Heart left ventricle (tissue), 16 donors: ENCODE measurements at places on chromosomes 4 and X. TPM values are rescaled to one million over a fixed set of nuclear protein-coding genes. Genes with fewer than 3 reads are reported as not detected.

The SLIT2 gene
- total RNA-seq = 19.4 TPM

The PDGFC gene
- 17.3 TPM for total RNA-seq

The AKAP4 gene
- not detected for total RNA-seq

The PCSK1N gene
- total RNA-seq = not detected

The IBSP gene
- total RNA-seq = not detected

The SFRP2 gene
- 0.16 TPM for total RNA-seq

The DUSP9 gene
- total RNA-seq = not detected

The MAGEA8 gene
- not detected for total RNA-seq

- no peaks in the 10 kb centered on the region for H3K36me3 ChIP-seq
- no peak for DNase-seq
- no peaks in the 10 kb centered on the region for H3K27me3 ChIP-seq
- peak within 1 kb of the TSS; percentile 30 for H3K4me3 ChIP-seq
- H3K27ac ChIP-seq = no peak within 1 kb of the TSS
- no peaks in the 10 kb centered on the region for H3K4me1 ChIP-seq
Measured at GRCh38 chrX:57286507-57287251, at the start of gene FAAH2. TSS of gene FAAH2 (plus strand) at chrX:57286706. CDS start at chrX:57286826, 120 bp downstream.

GRCh38 chrX:120000490-120001246 lies 57.1 kb upstream of the NKAP start:
- no peak overlapping the region for H3K4me3 ChIP-seq
- peaks cover 58% of the 10 kb centered on the region for H3K27me3 ChIP-seq
- H3K4me1 ChIP-seq = no peaks in the 10 kb centered on the region

DNA sequence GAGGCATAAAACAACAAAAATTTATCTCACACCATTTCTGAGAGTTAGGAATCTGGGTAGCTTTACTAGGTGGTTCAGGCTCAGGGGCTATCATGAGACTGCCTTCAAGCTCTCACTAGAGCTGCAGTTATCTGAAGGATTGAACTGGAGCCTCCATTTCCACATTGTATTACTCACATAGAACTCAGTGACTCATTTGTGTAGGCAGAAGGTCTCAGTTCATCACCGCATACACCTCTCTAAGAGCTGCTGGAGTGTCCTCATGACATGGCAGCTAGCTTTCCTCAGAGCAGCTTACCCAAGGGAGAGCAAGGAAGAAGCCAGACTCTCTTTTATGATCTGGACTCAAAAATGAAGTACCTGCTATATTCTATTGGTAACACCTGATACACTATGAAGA lies 389.2 kb downstream of the IQCM start:
- H3K4me1 ChIP-seq = no peaks in the 10 kb centered on the region
- no peak for DNase-seq
- no peak overlapping the region for H3K27ac ChIP-seq
- H3K4me3 ChIP-seq = no peak overlapping the region
- H3K27me3 ChIP-seq = no peaks in the 10 kb centered on the region

GRCh38 chr4:84596826-84597225 lies 13.9 kb downstream of the CDS1 start:
- no peak overlapping the region for H3K4me3 ChIP-seq
- H3K4me1 ChIP-seq = no peaks in the 10 kb centered on the region
- H3K27me3 ChIP-seq = no peaks in the 10 kb centered on the region
- no peak overlapping the region for H3K27ac ChIP-seq

DNA sequence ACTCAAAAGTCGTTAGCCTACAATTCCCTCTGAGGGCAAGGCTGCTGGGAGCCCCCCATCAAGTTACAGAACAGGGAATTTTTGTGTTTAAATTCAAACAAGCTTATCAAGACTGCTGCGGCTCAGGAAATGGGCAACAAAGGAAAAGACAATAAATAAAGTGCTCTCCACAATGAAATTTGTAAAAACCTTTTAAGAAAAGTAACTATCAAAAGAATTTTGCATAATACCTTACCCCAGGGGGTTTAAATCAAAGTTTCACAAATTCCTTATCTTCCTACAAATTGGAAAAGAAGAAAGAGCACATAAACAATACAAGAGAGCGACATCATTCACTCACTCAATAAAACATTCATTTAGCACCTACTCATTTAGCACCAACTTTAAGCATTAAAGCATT lies 97.9 kb upstream of the CCDC160 start:
- H3K4me3 ChIP-seq = no peak overlapping the region
- no peak overlapping the region for H3K27ac ChIP-seq
- DNase-seq = no peak
- H3K27me3 ChIP-seq = peaks cover 4% of the 10 kb centered on the region
- H3K4me1 ChIP-seq = no peaks in the 10 kb centered on the region

DNA sequence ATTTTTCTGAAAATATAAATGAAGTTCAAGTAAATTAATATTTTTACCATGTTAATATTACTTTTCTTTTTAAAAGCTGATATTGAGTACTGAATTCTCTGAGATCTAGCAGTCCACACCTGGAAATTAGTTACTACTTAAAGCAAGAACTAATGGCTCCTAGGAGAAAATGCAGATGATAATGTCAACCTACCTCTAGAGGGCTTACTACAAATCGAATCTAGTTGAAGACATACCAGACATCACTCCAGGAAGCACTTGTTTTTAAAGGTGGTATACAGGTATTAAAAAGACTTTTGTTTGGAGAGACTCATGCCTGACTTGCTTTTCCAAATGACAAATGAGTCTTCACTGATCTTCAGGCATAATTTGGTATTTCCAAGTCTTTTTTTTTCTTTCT lies 516.4 kb upstream of the BOD1L1 start:
- H3K36me3 ChIP-seq = no peaks in the 10 kb centered on the region
- no peak for DNase-seq
- no peaks in the 10 kb centered on the region for H3K4me1 ChIP-seq
- H3K4me3 ChIP-seq = no peak overlapping the region
- H3K27me3 ChIP-seq = no peaks in the 10 kb centered on the region
- no peak overlapping the region for H3K27ac ChIP-seq

- H3K36me3 ChIP-seq = peaks cover 10% of the 10 kb centered on the region
- no peak overlapping the region for H3K4me3 ChIP-seq
- H3K4me1 ChIP-seq = no peaks in the 10 kb centered on the region
- no peaks in the 10 kb centered on the region for H3K27me3 ChIP-seq
- DNase-seq = no peak
Measured at GRCh38 chr4:185179488-185179887, 24.3 kb downstream of the CFAP97 start.

DNA sequence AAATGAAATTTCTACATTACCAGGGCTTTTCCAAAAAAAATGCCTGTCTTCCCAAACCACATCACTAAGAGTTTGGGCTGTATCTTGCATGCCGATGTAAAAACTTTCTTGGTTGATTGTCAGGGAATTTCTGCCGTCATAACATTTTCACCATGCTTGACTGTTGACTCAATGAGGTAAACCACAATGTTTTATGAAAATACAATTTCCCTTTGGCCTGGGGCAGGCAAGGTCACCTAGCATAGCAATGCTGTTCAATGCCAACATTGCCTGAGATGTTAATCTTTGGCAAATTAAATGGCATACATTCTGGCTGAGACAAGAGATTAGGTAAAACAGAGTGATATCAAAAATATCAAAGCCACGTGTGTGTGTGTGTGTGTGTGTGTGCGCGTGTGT lies 137.1 kb upstream of the TBL1X start:
- no peak for DNase-seq
- H3K27me3 ChIP-seq = peaks cover 17% of the 10 kb centered on the region
- H3K4me1 ChIP-seq = no peaks in the 10 kb centered on the region
- H3K36me3 ChIP-seq = no peaks in the 10 kb centered on the region
- H3K4me3 ChIP-seq = no peak overlapping the region
- no peak overlapping the region for H3K27ac ChIP-seq

GRCh38 chr4:13656569-13657405 lies 29.3 kb upstream of the BOD1L1 start:
- no peaks in the 10 kb centered on the region for H3K27me3 ChIP-seq
- H3K36me3 ChIP-seq = no peaks in the 10 kb centered on the region
- H3K4me3 ChIP-seq = peak overlapping the region; percentile 26
- DNase-seq = peak; percentile 38
- H3K4me1 ChIP-seq = peaks cover 4% of the 10 kb centered on the region
- no peak overlapping the region for H3K27ac ChIP-seq

DNA sequence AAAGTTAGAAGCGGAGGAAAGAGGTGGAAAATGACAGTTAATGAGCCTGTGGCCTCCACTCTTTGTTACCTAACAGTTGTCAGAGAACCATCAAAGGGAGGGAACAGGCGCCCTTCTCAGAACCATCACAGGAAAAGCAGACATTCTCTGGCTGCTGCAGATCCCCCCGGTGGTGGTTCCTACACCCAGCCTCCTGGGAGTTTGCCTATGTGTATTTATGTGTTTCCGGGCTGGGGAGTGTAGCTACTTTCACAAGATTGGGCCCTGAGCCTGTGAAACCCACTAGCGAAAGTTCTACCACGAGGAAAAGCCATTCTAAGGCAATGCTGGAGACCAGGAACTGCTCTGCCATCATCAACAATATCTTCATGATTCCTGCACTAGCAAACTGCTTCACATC lies 52.7 kb upstream of the BCOR start:
- DNase-seq = no peak
- H3K36me3 ChIP-seq = no peaks in the 10 kb centered on the region
- H3K27ac ChIP-seq = peak overlapping the region; percentile 60
- peaks cover 96% of the 10 kb centered on the region for H3K27me3 ChIP-seq
- peaks cover 70% of the 10 kb centered on the region for H3K4me1 ChIP-seq
- no peak overlapping the region for H3K4me3 ChIP-seq

- DNase-seq = no peak
- no peaks in the 10 kb centered on the region for H3K4me1 ChIP-seq
- peaks cover 17% of the 10 kb centered on the region for H3K27me3 ChIP-seq
- H3K4me3 ChIP-seq = no peak overlapping the region
Measured at GRCh38 chr4:41897698-41898097, 37.5 kb upstream of the TMEM33 start.

- no peak overlapping the region for H3K4me3 ChIP-seq
- H3K4me1 ChIP-seq = no peaks in the 10 kb centered on the region
- no peak for DNase-seq
- H3K27ac ChIP-seq = no peak overlapping the region
- H3K36me3 ChIP-seq = no peaks in the 10 kb centered on the region
- H3K27me3 ChIP-seq = no peaks in the 10 kb centered on the region
Measured at GRCh38 chr4:145960012-145960411, 21.4 kb upstream of the ZNF827 start.
